Activated CD8-positive, alpha-beta memory T cell treated with anti-CD3 and anti-CD28 coated beads for 4 hours (primary cell): ENCODE measurements at places on chromosomes 13 and 19.

GRCh38 chr19:45402298-45403061, 2.4 kb downstream of the PPP1R13L start:
- no peak for DNase-seq

DNA sequence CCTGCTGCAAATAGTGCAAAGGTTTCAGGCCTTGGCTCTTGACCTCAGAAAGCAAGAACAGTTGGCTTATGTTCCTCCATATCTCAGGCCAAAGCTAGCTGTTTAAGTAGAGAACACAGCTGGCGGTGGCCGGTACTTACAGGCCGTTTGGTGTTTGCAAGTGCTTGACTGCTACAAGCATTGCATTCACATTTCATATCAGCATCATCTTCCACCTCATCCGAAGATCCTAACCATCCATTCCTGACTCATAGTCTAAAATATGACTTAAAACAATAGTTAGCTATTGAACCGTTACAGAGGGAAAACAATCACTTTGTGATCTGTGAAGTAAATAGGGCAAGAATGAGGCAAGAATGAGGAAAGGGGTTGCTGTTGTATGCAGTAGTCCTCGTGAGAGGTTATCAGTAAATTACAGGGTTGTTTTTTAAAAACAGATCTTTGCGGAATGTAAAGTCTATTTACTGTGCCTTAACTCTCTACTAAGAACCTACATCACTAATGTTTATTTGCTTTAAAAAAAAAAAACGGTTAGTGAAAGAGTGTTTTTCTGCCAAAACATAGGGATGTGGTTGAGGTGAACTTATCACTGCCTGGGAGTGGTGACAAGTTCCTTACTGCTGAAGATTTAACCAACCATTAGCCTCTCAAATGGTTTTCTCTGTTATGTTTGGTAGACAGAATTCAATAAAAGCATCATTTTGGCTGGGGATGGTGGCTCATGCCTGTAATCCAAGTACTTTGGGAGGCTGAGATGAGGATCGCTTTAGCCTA, 21.6 kb upstream of the WDR88 start:
- DNase-seq, result no peak

GRCh38 chr19:8148410-8149260, 757 bp downstream of the FBN3 start:
- no peak for DNase-seq

GRCh38 chr13:40776681-40777165, 5.7 kb upstream of the MRPS31 start:
- DNase-seq, result peak; percentile 31

GRCh38 chr19:39516270-39516669, 1.3 kb downstream of the SELENOV start:
- no peak for DNase-seq

DNA sequence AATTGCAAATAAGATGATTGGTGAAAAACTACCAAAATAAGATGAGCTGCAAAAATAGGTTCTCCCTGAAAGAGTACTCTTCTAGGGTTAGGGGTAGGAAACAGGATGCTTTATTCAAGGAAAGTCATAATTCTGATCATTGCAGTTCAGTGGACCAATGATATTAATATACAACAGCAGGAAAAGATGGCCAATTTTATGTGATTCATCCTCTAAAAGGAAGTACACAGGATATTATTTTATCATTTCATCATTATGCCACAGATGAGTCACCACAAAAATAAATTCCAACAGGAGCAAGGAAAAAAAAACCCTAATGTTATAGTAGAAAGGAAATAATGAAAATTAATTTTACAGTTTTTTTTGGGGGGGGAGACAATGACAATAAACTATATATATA, 205.0 kb downstream of the NALCN start:
- DNase-seq, result no peak

GRCh38 chr19:52673014-52673413, 34.9 kb upstream of the ZNF83 start:
- DNase-seq, result no peak

DNA sequence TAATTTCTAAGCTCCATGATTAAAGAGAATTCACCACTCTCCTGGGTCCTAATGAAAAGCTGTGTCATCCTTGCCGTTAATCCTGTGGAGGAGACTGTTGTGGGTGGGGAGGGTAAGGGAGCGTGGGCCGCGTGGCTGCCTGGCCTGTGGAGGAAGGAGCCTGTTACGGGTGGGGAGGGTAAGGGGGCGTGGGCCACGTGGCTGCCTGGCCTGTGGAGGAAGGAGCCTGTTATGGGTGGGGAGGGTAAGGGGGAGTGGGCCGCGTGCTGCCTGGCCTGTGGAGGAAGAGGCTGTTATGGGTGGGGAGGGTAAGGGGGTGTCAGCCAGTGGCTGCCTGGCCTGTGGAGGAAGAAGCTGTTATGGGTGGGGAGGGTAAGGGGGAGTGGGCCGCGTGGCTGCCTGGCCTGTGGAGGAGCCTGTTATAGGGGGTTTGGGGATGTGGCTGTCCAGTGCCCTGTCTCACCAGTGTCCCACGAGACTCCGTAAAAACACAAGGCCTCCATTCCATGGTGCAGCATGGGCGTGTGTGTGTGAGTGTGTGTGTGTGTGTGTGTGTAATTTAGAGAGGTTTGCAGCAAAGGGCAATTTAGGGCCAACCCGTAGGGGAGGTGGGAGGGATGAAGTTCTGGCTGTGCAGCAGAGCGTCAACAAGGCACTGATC, 15.6 kb upstream of the DCUN1D2 start:
- no peak for DNase-seq

GRCh38 chr19:35921012-35921411, 12.9 kb upstream of the TYROBP start:
- DNase-seq, result no peak

DNA sequence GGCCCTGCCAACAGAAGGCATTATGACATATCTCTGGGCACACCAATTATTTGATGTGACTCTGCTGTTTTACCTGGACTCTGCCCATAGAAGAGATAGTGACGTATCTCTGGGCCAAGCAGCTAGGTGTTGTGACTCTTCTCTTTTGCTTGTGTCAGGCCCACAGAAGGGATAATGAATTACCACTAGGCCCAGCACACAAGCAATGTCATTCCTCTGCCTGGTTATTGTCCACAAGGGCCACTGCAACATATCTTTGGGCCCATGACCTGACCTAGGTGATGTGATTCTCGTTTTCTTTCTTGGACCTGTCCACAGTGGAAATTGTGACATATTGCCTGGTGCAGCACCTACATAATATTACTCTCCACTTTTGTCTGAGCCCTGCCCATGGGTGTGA, 65.1 kb upstream of the ZNF724 start:
- DNase-seq, result no peak

DNA sequence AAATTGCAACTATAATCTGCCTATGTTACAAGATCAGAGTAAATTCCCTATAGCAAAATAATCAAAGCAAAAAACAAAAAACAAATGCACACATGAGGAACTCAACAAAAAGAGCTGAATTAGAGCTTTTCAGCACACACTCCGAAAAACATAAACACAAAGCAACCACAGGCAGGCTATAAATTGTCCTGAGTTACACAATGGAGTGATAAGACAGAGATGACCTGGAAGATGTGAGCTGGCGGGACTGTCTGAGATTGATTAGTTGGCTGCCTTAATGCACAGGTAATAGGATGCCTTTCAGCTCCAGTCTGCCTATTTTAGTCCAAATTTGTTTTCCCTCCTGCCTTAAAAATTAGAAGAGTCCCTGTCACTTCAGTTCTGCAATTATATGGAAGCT, 159.0 kb upstream of the FNDC3A start:
- no peak for DNase-seq

GRCh38 chr19:28332351-28332750, 880.6 kb downstream of the UQCRFS1 start:
- DNase-seq, result no peak

DNA sequence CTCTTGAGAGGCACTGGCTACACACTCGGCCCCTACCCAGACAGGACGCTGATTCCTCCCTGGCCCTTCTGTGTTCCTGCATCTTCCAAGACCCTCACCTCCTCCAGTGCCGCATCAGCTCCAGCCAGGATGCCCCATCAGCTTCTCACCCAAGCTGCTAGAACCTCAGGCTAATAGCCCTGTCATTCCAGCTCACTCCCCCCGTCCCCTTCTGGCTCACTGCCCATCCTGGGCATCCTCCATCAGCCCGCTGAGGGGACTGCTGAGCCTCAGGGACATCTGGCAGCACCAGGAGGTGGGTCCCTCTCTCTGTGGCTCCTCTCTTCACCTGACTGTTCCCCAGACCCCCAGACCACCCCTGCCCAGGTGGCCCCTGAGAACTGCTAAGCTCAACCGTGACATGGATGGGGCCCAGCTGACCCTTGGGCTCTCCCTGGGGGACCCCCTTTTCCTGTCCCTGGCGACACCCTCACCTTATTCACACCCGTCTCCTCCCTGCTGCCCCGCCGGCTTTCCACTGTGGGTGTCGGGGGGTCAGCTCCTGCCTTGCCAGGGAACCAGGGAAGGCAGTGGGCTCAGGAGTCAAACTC, 4.8 kb downstream of the FFAR3 start:
- no peak for DNase-seq

- DNase-seq, result peak; percentile 7
Observed at GRCh38 chr19:31312009-31312676, 37.1 kb downstream of the TSHZ3 start.

DNA sequence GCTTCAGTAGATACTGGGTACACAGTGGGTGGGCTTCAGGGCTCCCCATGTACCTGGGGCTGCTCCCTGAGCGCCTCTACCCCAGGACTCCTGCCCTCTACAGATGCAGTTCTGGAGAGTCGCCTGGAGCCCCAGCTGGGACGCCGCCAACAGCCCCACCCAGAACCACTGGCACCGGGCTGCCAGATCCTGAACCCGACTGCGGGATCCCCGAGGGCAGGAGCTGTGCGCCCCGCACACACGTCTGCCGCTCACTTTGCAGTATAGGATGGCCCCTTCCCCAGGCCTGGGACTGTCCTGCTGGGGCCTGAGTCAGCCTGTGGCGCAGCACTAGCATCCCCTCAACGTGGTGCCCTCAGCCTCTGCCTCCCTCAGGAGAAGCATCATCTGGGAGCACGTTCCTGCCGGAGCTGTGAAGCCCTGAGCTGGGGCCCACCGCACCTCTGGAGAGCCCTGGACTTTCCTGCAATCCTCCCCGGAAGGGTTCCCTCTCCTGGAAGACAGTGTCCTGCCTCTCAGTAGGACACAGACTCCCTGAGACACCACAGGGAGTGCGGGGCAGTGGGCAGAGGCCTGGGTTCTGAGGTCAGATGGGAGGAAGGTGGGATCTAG, 3.7 kb downstream of the REXO1 start:
- DNase-seq, result no peak

GRCh38 chr13:41468631-41469030, 11.3 kb downstream of the RGCC start:
- no peak for DNase-seq

- DNase-seq, result no peak
Observed at GRCh38 chr13:101747039-101747438, 294.6 kb downstream of the ITGBL1 start.

DNA sequence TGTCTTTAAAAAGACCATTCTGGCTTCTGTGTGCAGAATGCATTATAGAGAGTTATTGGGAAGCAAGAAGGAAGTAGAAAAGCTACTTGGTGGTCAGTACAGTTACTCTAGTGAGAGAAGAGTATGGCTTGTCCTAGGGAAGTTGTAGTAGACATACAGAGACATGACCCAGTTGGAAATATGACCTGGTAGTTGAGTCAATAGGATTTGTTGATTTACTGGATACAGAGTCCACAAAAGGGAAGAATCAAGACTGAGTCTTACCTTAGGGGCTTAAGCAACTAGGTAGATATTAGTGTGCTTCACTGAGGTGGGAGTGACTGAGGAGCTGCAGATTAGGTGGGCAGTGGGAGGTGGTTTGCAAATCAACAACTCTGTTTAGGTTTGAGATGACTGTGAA, 48.8 kb downstream of the RASL11A start:
- no peak for DNase-seq

DNA sequence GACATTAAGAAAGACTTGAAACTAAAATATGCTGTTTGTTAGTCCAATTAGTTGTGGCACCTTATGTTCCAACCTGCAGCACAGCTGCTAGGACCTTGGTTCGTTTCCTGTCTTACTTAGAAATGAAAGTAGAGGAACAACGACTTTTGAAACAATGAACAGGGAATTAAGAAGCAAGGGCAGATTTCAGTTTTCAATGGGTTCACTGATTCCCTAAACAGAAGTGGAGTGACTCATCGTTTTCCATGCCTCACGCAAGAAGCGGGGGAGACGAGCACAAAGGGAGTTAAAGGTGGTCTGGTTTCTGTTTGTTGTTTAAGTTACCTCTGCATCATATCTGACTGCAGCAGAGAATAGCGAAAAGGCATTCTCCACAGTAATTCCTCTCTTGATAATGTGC, 44.8 kb downstream of the PHF11 start:
- no peak for DNase-seq

GRCh38 chr13:99982036-99982730, 599 bp downstream of the ZIC2 start:
- no peak for DNase-seq

DNA sequence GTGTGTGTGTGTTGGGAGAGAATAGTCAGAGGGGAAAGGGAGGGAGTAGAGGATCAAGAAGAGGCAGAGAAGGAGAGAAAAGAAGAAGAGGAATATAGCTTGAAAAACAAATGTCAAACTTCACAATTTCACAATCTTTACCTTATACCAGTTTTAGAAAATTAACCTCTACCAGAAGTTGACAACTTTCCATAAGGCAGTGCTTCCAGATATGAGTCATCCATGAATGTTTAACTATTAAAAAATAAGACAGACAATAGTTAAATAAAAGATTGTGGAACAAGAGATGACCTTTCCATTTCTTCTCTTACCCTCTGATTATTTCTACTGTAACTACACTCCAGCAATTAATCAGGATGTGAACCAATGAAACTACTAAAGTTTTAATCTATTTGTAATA, 229.4 kb downstream of the ITGBL1 start:
- no peak for DNase-seq

- no peak for DNase-seq
Observed at GRCh38 chr19:56837004-56837403, 3.5 kb downstream of the PEG3 start.

DNA sequence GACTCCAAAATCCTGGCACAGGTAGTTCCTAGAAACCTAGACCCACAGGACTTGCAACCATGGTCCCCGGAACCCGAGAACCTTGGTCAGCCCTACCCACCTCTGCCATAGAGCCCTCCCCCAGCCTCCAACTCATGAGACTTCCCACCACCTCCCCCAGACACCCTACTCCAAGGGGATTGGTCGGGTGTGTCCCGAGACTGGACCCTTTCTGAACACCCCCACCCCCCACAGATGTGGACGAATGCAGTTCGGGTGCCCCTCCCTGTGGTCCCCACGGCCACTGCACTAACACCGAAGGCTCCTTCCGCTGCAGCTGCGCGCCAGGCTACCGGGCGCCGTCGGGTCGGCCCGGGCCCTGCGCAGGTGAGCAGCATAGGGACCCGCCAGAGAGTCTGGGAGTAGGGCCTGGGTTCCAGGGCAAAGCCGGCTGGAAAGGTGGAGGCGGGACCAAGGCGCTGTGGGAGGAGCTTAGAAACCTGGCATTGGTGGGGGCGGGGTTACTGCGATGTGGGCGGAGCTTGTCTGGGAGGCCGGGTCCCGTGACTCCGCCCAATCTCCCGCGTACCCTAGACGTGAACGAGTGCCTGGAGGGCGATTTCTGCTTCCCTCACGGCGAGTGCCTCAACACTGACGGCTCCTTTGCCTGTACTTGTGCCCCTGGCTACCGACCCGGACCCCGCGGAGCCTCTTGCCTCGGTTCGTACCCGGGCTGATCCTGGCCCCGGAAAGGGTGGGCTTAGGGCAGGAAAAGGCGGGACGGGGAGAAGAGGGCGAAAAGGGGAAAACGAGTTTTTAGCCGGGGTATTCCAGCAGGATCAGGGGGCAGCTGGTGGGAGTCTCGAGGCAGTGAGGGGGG, 11.9 kb downstream of the LTBP4 start:
- DNase-seq, result peak; percentile 61
